Nucleus accumbens (tissue), 56 donors: ENCODE measurements at places on chromosomes 3 and 15.

- no peak for DNase-seq
These were observed 84.3 kb upstream of the ZNF385D start for GRCh38 chr3:21835264-21835663.

DNA sequence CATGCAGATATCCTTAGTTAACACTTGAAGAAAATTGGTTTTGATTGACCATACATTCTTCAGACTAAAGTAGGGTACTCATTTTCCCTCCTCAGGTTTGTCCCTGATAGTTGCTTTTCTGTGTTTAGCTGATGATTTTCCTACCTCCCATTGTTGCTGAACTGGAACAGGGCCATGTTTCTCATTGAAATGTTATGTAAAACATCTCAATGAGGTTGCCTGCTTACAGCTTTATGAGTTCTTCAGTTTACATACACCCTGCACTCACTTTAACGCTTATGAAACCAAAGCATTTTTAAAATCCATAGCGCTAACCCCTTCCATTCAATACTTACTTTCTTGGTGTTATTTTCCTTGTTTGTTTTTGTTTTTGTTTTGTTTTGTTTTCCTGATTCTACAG, 61.9 kb downstream of the HMG20A start:
- DNase-seq: no peak

- no peak for DNase-seq
These were observed 41.7 kb upstream of the SMAD3 start for GRCh38 chr15:67023517-67024313.

DNA sequence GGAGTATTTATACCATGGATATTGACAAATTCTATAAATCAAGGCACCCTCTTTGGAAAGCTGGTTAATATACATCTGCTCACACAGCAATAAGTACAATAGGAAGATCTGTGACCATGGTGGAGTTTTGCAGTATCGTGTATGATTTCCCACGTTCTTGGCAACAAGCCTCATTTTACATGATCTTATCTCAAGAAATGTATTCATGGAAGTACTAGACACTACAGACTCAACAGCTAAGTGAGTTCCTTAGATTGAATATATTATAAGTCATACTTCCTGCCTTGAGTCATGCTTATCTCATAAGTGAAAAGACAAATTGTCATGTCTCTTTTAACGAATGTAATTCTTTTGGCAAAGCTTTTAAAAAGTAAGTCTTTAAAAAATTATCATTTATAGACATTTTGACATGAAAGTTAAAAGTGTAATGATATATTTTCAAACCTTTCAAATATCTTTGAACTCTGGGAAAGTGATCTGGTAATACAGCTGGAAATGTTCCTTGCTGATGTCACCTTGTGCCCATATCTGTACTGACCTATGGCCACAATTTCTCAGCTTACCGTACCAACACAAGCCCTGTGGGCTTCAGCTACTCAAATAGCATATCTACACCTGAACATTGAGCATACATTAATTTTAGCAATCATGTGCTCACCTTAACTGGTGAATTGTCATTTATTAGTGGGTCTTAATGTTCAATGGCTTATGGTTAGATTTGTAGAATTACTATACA, 130.3 kb upstream of the TMC3 start:
- no peak for DNase-seq

- DNase-seq: peak; percentile 24
These were observed 7.7 kb downstream of the IGDCC4 start for GRCh38 chr15:65414841-65415621.

- no peak for DNase-seq
These were observed 353.2 kb downstream of the AGBL1 start for GRCh38 chr15:86432861-86433260.

GRCh38 chr3:185645596-185646381, 59.7 kb downstream of the SENP2 start:
- no peak for DNase-seq

GRCh38 chr3:72595376-72595775, 252.9 kb downstream of the SHQ1 start:
- no peak for DNase-seq

GRCh38 chr3:102536456-102536855, 101.6 kb downstream of the ZPLD1 start:
- no peak for DNase-seq

GRCh38 chr15:70246623-70247220, 149.0 kb upstream of the TLE3 start:
- no peak for DNase-seq

GRCh38 chr3:73448041-73448440, 176.7 kb downstream of the PDZRN3 start:
- no peak for DNase-seq

DNA sequence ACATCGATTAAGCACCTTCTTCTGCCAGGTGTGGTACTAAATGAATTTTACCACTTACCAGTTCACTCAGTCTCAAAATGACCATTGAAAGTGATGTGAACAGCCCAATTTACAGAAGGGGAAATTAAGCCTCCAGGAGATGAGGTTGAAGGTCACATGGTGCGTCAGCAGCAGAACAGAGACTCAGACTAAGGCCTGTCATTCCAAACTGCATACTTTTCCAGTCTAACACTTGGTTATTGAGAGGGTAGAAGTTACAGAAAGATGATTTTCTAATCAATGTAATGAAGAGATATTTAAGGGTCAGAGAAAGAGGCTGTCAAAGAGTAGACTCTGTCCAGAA, 68.4 kb downstream of the TTC23 start:
- no peak for DNase-seq

GRCh38 chr15:36954486-36954885, 145.9 kb downstream of the MEIS2 start:
- DNase-seq: no peak

- no peak for DNase-seq
These were observed 5.9 kb downstream of the LRRC28 start for GRCh38 chr15:99257107-99257750.

DNA sequence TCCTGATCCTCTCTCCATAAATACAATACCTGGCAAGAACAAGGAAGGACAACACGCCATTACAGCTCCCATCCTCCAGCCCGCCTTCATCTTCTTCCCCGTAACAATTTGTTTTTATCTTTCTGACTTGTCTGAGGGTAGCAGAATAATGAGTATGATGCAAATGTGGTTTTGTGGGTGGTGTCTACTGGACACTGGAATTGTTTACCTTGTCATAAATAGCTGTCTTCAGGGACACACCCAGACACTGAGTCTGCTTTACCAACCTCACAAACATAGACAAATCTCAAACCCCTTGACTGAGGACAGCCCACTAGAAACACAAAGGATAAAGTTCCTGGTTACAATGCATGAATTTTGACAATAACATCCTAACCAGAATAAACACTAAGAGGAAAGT, 13.4 kb downstream of the WDR72 start:
- DNase-seq: no peak

- DNase-seq: peak; percentile 55
These were observed at the start of gene CAMKV for GRCh38 chr3:49869525-49870126. Gene CAMKV (minus strand): TSS chr3:49869906. CDS start chr3:49862388, 7,518 bp downstream.

GRCh38 chr3:191334346-191334893, 4.1 kb upstream of the UTS2B start:
- no peak for DNase-seq

GRCh38 chr15:47412136-47412535, 305.2 kb upstream of the SEMA6D start:
- DNase-seq: no peak

DNA sequence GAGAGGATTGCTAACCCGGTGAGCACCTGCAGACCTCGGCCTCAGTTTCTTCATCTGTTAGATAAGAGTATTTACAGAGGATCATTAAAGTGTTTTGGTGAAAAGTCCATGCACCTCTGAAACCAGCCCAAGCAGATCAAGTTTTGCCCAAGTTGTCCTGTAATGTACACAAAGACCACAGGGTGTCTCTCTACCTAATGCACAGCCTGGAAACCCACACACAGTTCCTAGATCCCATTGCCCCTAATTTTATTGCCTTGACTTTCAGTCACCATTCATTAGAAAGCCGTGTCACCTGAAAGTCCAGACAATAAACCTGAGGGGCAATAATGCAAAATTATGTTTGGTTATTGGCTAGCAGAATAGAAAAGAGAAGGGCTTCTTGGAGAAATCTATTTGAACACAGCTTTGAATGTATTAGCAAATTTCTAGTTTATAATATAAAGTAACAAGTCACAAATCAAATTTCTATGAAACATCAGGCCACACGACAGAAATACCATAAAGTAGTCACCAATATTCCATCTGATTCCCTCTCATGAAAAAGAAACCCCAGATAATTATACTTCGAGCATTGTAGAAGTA, 161.3 kb upstream of the SLC2A2 start:
- no peak for DNase-seq

GRCh38 chr3:128855569-128855968, 23.9 kb upstream of the ACAD9 start:
- DNase-seq: no peak

GRCh38 chr3:129592381-129593131, 13.9 kb downstream of the PLXND1 start:
- DNase-seq: peak; percentile 25

DNA sequence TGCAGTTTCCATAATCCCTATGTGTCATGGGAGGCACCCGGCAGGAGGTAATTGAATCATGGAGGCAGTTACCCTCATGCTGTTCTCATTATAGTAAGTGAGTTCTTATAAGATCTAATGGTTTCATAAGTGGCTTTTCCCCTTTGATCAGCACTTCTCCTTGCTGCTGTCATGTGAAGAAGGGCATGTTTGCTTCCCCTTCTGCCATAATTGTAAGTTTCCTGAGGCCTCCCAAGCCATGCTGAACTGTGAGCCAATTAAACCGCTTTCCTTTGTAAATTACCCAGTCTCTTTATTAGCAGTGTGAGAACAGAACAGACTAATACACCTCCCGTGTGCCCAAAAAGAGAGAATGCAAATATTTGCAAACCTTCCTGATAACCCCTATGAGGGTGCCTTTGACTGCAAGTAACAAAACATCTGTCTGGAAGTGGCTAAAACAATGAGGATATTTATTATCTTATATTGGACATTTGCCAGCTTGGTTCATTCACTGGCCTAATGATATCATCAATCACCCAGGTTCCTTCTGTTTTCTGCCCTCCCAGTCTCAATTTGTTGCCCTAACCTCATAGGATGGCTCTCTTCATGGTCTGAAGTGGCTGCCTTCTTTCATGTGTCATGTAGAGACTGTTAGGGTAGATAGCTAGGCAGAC, 68.7 kb downstream of the BHLHE40 start:
- no peak for DNase-seq

- no peak for DNase-seq
These were observed 903.6 kb downstream of the DIPK2A start for GRCh38 chr3:144875211-144875610.

DNA sequence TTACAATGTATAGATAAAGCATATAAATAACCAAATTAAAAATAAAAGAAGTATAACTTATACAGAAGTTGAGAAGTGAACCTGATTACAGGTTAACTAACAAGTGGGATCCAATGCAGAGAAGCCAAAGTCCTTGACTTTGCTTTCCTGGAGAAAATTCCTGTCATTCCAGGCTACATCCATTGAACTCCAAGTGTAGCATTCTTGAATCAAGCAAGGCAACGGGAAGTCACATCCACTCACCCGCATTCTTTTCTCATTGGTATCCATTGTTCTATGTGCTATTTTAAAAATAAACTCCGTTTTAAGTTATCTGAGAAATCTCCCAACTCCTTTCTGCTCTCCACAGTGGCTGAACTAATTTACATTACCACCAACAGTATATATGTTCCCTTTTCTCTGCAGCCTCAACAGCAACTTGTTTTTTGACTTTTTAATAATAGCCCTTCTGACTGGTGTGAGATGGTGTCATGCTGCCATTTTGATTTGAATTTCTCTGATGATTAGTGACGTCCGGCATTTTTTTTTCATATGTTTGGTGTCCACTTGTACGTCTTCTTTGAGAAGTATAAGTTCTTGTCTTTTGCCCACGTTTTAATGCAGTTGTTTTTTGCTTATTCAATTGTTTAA, 534.3 kb downstream of the ROBO1 start:
- DNase-seq: no peak

DNA sequence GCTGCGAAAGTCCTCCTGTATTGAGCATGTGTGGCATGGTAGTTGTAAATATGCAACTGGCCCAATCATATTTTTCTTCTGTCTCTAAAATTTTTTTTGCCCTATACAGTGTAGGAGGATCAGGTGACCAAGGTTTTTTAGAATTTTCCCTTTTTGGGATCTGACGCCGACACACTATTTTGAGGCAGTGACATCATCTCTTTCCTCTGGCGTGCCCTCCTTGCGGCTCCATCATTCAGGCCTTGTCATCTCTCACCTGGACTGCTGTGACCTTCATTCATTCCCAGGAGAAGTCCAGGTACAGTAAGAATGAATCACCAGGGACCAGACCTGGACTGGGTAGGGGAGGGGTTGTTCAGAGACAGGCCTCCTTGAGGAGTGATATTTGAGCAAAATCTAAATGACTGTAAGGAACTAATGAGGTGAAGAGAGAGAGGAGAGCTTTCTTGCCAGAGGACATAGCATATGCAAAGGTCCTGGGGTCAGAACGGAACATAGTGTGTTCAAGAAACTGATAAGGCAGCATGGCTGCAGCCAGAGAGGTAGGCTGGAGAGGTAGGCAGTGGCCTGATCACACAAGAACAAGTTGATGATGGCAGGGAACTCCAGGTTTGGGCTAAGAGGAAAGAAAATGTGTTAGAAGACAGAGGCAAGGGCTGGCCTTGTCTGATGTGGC, 38.7 kb downstream of the ARNT2 start:
- DNase-seq: no peak

DNA sequence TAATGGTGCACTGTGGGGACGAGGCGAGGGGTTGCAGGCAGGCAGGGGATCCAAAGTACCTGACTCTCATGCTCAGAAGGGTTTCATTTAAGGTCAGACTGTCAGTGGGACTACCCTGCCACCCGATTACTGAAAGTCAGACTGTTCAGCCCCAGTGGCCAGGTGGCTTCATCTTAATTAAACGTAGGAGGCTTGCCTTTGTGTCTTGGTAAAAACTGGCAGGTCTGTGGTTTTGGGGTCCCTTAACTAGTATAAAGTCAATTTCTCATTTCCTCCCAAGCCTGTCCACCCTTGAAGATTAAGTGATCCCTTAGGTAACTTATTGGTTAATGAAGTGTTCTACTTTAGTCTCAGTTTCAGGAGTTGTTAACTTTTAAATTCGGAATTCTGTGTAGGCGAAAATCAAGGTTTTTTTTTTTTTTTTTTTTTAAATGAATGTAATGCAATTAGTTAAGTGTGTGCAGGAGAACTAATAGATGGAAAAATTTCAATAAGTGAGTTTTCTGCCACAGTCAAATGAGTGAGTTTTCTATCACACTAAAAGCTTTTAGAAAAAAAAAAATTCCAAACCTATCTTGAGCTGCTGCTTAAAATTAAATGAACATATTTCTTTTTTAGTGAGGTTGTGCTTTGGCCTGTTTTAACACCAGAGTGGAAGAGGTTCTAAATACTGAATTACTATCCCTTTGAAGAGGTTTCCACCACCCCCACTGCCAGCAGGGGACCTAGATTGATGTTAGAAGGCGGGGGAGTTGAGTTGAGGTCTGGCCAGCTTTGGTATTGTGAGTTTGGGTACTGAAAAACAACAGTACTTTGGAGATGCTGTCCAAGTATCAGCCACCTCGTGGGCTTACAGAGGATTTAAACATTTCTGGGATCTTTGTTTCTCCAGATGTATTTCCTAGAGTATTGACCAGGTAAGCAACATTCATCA, 15.2 kb downstream of the ITPR1 start:
- DNase-seq: no peak

- DNase-seq: no peak
These were observed 2.4 kb downstream of the CYP11A1 start for GRCh38 chr15:74364936-74365597.
